Activated T-helper 1 cell treated with anti-CD3 and anti-CD28 coated beads, Interleukin-2, amount 50 U/mL, for 16 hours (primary cell): ENCODE measurements at places on chromosomes 16 and 17.

DNA sequence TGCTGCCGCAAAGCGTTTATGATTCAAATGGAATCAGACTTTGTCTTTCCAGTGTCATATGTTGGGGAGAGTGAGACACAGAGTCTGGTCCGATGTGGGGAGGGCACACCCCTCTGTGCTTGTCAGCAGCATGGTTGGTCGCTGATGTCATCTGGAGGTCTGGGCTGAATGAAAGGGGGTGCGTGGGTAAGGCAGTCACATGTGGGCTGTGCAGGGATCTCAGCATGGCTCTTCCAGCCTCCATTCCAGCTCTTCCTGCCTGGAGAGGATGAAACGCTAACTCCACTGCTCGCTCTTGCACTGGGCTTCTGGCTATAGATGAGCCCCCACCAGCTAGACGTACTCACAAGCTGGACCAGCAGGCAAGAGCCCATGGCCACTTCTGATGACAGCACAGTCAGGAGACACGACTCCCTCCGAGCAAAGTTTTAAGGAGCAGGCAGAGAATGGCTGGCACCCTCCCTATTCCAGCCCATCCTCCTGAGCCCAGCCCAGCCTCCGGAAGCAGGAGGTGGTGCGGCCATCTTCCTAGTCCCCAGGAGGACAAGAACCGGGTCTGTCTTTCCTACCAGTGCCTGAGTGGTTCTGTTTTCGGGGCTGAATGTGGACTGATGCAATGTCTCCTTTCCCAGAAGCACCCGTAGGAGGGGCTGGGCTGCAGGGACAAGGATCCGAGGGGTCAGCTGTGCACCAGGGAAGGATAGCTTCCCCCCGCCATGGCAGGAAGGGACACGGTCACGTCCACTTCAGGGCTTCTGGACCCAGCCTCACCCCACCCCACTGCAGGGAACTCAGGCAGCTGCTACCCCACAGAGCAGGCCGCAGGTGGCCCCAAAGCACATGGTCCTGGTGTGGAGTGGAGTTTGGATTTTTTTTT lies 41.5 kb upstream of the CBFA2T3 start:
- no peak for DNase-seq

DNA sequence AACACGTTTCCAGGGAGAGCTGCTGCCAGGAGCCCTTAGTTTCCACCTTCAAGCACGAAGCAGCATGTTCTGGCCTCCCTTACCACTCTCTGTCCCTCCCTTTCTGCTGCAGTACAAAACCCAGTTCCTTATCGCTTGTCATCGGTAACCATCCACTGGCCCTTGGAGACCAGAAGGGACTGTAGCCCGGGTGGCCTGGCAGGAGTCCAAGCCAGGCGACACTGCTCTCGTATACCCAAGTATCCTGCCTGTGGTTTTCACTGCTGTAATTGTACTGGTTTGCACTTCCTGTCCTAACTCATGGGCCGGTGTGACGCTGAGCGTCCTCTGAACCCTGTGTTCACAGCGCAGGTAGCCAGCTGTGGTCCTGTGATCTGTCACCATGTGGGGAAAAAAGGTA lies 81.1 kb downstream of the MAF start:
- DNase-seq, result no peak

DNA sequence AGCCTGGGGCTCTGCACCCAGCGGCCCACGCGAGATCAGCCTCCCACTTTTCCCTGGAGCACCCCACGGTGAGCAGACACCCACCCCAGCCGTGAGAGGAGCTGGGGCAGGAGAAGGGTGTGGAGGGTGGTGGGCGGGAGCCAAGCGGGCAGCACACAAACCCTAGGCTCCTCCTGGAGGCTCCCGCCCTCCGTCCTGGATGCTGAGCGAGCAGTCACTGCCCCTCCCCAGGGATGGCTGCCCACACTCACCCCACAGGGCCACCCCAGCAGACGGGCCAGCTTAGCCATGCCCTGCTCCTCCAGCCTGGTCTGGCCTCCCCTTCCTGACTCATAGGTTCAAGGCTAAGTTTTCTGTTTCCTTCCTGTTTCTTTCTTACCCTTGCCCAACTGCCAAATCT lies 15.7 kb upstream of the ABCC3 start:
- DNase-seq, result no peak

DNA sequence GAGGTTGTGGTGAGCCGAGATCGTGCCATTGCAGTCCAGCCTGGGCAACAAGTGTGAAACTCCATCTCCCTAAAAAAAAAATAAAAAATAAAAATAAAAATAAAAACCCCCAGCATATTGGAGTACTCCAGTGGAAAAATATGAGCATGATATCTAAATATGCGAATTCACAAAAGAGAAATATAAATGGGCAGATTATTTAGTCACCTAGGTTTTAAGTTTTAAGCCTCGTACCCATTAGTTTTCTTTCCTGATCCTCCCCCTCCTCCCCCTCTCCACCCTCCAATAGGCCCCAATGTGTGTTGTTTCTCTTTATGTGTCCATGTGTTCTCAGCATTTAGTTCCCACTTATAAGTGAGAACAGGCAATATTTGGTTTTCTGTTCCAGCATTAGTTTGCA lies 62.3 kb downstream of the GP2 start:
- no peak for DNase-seq

DNA sequence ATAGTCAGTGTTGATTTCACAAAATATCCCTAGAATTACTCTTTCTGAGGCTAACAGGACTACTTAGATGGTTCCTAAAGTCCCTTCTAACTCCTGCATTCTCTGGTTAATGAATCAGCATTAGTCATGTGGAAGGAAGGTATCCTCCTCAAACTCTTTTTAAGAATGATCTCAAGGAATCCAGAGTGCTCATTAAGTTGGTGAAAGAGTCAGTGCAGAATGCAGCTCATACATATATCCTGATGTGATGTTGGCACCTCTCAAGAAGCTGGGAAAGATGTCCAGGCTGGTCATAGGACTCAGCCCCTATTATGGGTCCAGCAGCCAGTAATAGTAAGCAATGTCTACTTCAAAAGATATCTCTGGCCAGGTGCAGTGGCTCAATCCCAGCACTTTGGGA lies 65.5 kb downstream of the PIGL start:
- DNase-seq, result no peak

GRCh38 chr17:79064026-79064425 lies 10.6 kb upstream of the ENGASE start:
- no peak for DNase-seq

DNA sequence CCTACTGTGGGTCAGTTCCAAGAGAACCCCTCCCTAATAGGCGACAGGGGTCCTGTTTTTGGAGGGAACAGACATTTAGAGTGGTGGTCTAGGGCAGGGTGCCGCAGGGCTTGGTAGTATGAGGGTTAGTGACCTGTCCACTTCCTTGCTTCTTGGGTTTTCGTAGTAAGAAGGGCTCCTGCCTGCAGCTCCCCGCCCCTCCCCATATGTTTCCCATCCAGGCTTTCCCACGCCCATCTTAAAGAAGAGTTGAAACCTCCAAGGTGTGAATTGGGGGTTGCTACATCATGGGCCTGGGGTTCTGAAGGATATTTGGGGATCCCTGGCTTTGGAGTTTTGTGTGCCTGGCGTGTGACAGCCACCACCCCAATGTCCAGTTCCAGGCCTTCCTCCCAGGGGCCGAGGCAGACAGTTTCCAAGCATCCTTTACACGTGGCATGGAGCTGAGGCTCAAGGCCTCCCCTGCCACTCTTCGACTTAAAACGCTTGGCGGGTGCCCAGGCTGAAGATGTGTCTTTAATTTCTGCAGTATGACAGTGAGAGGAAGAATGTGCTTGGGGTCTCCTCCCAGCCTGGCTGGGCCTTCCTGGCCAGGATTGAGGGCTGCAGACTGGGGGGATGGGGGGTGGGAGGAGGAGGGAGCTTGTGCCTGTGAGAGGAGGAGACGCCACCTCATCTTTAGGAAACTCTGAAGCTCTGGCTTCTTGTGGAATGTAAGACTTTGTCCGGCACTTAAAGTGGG lies 2.3 kb upstream of the COL1A1 start:
- no peak for DNase-seq

GRCh38 chr16:73847090-73847489 lies 449.5 kb upstream of the PSMD7 start:
- DNase-seq, result no peak

DNA sequence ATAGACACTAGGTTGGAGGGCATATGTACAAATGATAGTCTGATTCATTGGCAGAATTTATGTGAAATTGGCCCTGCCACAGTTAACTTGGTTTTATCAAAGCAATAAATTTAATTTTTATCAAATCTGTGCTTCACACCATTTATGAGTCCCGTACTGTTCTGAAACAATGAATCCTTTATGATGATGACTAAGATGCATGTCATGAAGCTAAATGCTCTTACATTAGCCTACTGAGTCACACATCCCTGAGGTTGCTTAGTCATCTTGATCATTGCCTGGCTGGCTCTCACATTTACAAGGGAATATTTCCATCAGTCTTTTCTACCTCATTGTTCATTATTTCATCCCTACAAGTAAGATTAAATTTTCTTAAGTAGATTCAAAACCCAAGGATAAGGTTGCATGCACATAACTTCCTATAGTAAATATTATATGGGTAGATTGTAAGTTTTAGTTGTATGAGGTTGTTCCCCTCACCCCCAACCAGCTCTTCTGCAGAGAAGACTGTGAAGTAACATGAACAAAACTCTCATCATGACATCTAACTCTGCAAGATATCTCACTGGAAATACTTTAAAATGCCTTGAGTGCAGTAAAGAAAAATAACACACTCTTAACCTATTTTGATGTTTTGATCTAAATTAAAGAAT lies 170.7 kb downstream of the CYB561 start:
- DNase-seq, result no peak
